NCI-H1105 treated with DMSO at 0.1 percent for 48 hours (cell line): ENCODE measurements at places on chromosomes 2 and 18.
A peak's percentile ranks its signal among the peaks of the same experiment; 100 is the strongest.

GRCh38 chr2:106833256-106833655, 52.7 kb downstream of the ST6GAL2 start:
- peak; percentile 22 for DNase-seq

GRCh38 chr2:205461169-205461568, 221.1 kb upstream of the NRP2 start:
- DNase-seq: no peak

- peak; percentile 31 for DNase-seq
Observed at GRCh38 chr2:37827911-37828511, 97.1 kb upstream of the RMDN2 start.

GRCh38 chr2:67650291-67651133, 253.4 kb downstream of the ETAA1 start:
- DNase-seq: peak; percentile 8

DNA sequence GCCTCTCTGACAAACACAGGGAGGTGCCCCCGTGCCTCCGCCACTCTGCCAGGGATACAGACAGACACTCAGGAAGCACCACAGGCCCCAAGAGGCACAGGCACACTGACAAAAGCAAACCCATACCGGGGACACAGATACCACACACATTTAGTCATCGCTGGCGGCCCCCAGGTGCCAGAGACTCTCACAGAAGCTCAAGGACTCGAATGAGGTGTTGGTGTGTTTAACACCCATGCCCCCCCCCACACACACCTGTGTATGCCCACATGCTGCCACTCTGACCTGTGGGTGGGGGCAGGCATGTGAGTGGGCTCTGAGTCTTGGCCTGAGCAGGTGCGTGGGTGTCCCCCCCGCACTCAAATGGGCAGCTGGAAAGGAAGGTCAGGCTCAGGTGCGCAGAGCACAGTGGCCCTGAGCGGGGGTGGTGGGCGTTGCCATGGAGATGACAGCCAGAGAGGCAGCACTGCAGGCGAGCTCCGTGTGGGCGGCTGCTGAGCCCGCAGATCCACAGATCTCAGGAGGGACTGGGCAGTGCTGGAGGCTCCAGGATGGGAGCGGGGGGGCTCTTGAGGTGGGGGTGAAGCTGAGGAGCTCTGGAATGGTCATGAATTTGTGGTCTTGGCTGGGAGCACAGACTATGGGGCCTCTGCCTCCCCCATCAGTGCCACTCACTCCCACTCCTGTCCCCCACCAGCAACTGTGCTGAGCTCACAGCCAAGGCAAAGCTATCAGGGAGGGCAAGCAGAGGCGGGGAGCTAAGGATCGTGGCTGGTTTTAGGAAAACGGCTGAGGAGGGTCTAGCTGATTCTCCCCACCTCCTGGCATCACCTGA, 73.9 kb upstream of the TAF1B start:
- peak; percentile 72 for DNase-seq

GRCh38 chr2:236993-237539, 26.8 kb downstream of the SH3YL1 start:
- no peak for DNase-seq

GRCh38 chr2:120972286-120972685, 236.6 kb downstream of the GLI2 start:
- DNase-seq: no peak

GRCh38 chr2:241564596-241565410, 6.3 kb downstream of the BOK start:
- no peak for DNase-seq
